ENCODE measurements at places on chromosomes 3 and 15.

DNA sequence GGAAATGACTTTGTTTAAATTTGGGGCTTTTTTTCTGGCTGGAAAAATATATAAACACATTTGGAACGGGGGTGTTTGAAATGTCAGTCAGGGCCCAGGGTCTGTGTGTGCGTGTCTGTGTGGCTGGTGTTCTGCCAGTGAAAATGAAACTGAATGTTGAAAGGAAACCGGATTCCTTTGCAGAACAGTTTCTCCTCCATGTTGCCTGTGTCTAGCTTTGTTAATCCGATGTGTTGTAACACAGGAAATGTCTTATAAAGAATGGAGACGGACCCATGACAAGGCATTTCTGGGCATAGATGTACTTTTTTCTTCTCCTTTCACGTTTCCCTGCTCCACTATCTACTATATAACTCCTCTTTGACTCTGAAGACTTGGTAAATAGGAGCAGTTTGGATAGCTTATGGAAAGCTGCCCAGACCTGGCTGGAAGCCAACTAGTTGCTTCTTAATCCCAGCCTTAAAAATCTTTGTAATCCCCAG is 2.8 kb downstream of the SQOR start:
- DNase-seq = peak; percentile 67

GRCh38 chr3:158451405-158452055 is 119.5 kb upstream of the MLF1 start:
- no peak for DNase-seq

GRCh38 chr15:92800013-92800412 is 100.1 kb upstream of the CHD2 start:
- no peak for DNase-seq

DNA sequence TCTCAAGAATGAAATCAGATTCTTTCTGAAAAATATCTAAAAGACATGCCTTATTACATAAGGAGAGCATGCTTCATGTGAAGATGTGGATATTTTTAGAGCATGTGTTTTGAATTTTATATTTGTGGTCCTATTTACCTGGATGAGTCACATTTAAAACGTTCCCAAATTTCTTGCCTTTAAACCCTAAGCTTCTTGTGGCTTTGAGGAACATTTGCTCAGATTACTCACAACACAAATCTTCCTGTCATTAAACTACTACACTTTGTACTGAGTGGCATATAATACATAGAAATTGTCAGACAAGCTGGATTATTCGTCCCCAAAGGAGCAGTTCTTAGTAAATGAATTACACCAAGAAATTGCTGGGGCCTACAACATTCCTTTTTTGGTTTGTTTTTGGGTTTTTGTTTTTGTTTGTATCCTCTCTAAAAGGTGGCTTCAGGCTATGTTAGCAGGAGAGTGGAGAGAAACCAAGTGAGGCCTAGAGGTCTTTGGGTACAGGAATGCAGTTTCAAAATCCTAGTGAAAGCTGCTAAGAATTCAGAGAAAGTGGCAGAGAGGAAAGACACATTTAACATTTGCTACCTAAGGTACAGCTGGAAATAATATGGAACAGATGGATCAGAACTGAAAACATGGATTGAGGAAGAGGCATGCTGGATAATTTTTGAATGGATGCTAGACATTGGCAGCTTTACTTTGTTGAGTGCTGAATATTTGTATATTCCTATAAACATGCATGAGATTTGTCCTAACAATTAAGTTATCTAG is 128.1 kb downstream of the RPL22L1 start:
- no peak for DNase-seq

DNA sequence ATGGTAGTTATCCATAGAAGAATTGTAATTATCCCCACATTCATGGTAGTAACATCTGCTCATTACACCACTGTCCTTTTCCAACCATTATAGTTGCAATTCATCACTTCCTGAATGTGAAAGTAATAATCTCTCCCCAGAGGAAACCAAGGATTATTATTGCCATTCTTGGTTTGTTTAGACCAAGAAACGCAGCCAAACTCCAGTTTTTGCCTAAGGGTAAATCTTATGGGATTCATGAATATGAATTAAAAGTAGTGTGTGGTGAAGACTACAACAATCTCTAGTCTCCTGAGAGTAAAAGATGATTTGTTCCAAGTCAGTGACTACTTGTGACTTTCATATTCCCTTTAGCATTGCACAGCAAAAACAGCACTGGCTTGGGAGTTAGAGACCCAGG is 45.7 kb upstream of the ABI3BP start:
- no peak for DNase-seq

DNA sequence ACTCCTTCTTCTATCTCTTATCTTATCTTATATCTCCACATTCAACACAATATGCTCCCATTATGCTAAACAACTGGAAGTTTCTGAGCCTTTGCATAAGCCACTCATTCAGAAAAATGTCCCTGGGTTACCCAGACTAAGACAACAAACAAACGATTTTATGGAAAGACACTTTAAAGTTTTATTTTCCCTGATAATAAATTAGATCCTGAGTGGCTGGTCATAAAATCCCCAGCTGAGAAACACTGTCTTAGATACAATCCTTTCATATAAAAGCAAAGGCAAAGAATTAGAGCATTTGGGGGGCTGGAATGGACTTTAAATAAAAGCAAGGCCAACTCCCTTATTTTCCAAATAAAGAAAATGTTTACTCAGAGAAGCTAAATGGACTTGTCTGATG is 322.3 kb downstream of the GBE1 start:
- no peak for DNase-seq

DNA sequence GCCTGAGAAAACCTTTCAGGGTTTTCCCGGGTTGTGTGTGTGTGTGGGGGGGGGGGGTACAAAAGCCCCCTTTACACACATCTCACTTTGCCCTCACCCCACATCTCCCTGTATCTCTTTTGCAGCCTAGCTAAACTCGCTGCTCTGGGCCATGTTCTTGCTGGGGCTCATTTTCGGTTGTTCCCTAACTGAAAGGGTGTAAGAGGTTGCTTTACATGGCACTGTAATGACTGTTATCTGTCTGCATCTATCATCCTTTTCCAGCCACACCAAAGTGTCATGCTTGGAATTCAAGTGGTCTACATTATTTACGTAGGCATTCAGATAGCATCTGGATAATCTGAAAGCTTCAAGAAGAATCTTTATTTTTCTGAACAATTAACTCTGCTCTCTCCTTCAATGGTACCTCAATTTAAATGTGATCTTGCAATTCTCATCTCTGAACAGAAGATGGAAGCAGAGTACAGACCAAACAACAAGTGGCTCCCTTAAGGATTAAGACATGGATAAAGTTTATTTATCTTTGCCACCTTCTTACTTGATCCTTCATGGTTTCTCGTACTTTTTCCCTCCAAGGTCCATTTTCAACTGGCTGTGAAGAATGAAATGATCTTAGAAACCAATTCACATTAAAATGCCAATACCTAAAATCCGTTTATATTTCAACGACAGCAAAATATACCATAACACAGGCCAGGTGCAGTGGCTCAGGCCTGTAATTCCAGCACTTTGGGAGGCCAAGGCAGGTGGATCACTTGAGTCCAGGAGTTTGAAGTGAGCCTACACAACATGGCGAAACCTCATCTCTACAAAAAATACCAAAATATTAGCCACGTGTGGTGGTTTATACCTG is 34.9 kb downstream of the DCLK3 start:
- DNase-seq = no peak
